Mononuclear cell (primary cell): ENCODE measurements at places on chromosomes 16 and 17. TPM values are rescaled to one million over a fixed set of nuclear protein-coding genes. Genes with fewer than 3 reads are reported as not detected.

ABCC12 gene
- not detected for total RNA-seq

KRTAP4-1 gene
- total RNA-seq, result not detected

SLC35G6 gene
- total RNA-seq, result not detected

SMPD3 gene
- total RNA-seq, result 2.6 TPM

KRT40 gene
- 0.10 TPM for total RNA-seq

PLEKHM1 gene
- 62.5 TPM for total RNA-seq

GRAP gene
- 13.5 TPM for total RNA-seq

CDH15 gene
- not detected for total RNA-seq

UQCRC2 gene
- total RNA-seq, result 202 TPM

ECI1 gene
- total RNA-seq, result 10.5 TPM

SLC4A1 gene
- 0.42 TPM for total RNA-seq

SLC16A13 gene
- 0.42 TPM for total RNA-seq

TMEM231 gene
- total RNA-seq, result 2.5 TPM

NPIPA1 gene
- total RNA-seq, result 17.9 TPM

RPS6KB1 gene
- total RNA-seq, result 86.8 TPM

DRC3 gene
- total RNA-seq, result not detected

ARHGDIG gene
- total RNA-seq, result not detected

ZNF205 gene
- total RNA-seq, result 0.52 TPM

LHX1 gene
- not detected for total RNA-seq

ADAD2 gene
- not detected for total RNA-seq

TBC1D28 gene
- total RNA-seq, result not detected

CCR7 gene
- total RNA-seq, result 131 TPM

TBC1D3D gene
- total RNA-seq, result not detected

KRT24 gene
- total RNA-seq, result not detected

RNF222 gene
- 0.73 TPM for total RNA-seq

RDM1 gene
- total RNA-seq, result not detected

CDC6 gene
- 0.21 TPM for total RNA-seq

PABPN1L gene
- not detected for total RNA-seq

SPNS3 gene
- total RNA-seq, result 2.5 TPM

APOH gene
- not detected for total RNA-seq

ABCC3 gene
- 18.1 TPM for total RNA-seq

FSCN2 gene
- total RNA-seq, result 0.52 TPM

FOXL1 gene
- total RNA-seq, result not detected

TMEM92 gene
- total RNA-seq, result not detected

ACAP1 gene
- 107 TPM for total RNA-seq

RNU2-1 gene
- not detected for total RNA-seq

ACBD4 gene
- 6.9 TPM for total RNA-seq

NPIPA8 gene
- total RNA-seq, result not detected

UMOD gene
- total RNA-seq, result not detected

SLC12A3 gene
- total RNA-seq, result 0.10 TPM

SLC47A2 gene
- not detected for total RNA-seq

TBX6 gene
- total RNA-seq, result 0.10 TPM

ALOX15B gene
- total RNA-seq, result 0.10 TPM

TXNL4B gene
- total RNA-seq, result 10.9 TPM

PPP1R1B gene
- not detected for total RNA-seq

CACNG4 gene
- not detected for total RNA-seq

KRTAP17-1 gene
- total RNA-seq, result not detected

KRT16 gene
- total RNA-seq, result not detected

KRTAP2-2 gene
- not detected for total RNA-seq

WNT9B gene
- not detected for total RNA-seq

GALK1 gene
- total RNA-seq, result 8.8 TPM

C16orf89 gene
- total RNA-seq, result not detected
